ENCODE measurements at places on chromosomes 2 and 18.

GRCh38 chr2:112033600-112033999 is 21.5 kb upstream of the TMEM87B start:
- DNase-seq = no peak

- no peak for DNase-seq
Observed at GRCh38 chr2:119748135-119748534, 11.6 kb upstream of the PTPN4 start.

DNA sequence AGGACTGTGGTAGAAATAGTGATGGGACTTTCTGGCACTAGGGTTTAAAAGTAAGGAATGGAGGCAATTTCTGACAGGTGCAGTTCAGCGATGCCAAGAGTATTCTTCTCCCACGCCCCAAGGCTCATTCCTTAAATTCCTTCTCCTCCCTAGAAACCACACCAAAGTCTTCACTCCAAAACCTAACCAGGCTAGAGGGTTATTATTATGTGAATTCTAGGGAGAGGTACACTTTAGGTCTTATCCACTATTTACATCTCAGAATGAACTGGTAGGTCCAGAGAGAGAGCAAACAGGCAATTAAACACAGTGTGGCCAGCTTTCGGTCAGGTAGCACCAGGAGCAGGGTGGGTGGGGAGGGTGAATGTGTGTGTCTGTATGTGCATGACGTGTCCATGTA is 11.4 kb downstream of the IL1F10 start:
- DNase-seq = no peak

GRCh38 chr2:216475767-216476166 is 22.9 kb upstream of the RPL37A start:
- DNase-seq = no peak

- no peak for DNase-seq
Observed at GRCh38 chr18:78905334-78905733, 74.3 kb upstream of the SALL3 start.

- DNase-seq = no peak
Observed at GRCh38 chr2:102478686-102479470, 5.9 kb downstream of the SLC9A4 start.

DNA sequence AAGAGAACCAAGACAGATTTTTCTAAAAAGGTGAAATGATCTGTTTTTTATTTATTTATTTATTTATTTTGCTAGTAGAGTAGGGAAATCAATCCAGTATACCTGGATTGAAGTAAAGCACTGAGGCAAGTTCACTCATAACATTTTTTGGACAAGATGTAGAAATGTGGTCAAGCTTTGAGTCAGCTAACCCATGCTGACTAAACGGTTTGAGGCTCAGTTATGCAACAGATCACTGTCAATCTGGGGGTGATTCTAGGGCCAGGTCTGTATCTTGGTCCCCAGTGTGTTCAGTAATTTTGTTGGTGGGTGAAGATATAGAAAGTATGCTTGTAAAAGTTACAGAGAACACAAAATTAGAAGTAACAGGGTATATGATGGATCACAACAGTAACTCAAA is 60.2 kb downstream of the RMDN2 start:
- DNase-seq = no peak

DNA sequence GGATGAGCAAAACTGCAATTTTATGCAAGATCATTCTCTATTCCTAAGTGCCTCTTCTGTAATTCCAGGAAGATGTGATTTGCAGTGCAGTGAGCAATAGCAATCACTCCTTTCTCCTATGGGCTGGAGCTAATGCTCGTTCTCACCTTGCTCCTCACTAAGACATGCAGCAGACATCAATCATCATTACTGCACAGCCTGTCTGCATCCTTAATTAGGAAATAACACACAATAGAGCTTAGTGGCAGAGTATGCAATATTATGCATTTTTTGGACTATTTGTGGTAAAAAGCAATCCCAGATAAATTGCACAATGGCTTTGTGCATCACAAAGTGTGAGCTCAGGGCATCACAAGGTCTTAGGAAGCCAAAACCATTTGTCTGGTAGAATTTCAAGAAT is 32.6 kb upstream of the RAPH1 start:
- DNase-seq = no peak

DNA sequence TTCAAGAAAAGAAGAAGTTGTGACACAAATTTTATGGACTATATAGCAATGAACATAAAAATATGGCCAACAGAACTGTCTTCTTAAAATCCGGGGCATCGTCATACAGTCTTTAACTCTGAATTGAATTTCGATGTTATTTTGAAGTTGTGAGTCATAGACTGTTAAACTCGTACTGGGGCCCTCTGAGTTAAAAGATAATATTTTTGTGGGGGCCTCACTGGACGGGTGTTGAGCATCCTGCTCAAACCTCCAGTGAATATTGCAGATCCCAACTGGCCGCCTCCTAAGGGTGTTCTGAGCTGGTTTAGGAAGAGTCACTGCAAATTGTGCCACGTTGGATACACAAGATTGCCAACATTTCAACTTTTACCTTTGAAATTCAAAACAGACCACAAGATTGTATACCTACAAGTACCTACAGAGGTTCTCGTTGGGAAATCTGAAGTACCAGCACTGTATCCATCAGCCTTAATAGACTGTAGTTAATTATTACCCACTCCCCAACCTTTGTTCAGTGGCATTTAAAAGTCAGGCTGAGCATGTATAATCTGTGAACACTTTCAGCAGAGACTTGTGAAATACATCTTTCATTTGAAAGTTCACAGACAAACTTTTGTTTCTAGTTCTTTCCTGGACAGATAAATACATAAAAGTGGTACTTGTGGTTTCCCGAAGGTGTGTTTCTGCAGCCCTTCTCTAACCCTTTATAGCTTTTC is 27.8 kb downstream of the KLHL23 start:
- DNase-seq = no peak

GRCh38 chr2:162245061-162245460 is 1.8 kb upstream of the FAP start:
- no peak for DNase-seq

- no peak for DNase-seq
Observed at GRCh38 chr2:233651430-233651829, 15.2 kb downstream of the UGT1A10 start.

GRCh38 chr18:11167778-11168177 is 18.4 kb upstream of the PIEZO2 start:
- DNase-seq = no peak

All from Right ventricle myocardium superior (tissue), 1 donor.